SW480 (cell line): ENCODE measurements at places on chromosomes 6 and 20.

DNA sequence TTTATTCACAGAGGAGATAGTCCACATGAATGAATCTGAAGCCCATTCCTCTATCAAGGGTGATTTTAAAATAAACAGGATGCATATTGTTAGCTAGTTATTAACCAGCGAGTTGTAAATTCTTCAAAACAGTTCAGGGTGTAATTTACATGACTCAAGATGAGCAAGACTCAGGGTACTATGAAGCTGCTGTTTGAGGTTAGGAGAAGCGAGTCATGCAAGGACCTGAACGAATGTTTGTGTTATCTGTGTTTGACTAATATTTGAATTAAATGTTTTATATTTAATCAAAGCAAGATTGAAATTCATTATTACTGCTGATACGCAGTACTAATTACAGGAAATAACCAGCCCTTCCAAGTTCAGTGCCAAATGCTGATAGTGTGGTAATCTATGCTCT is 191.1 kb downstream of the SAMD5 start:
- DNase-seq, result no peak

- DNase-seq, result no peak
These were observed 1.3 kb downstream of the RGL2 start for GRCh38 chr6:33297406-33297955.

GRCh38 chr6:137223370-137224131 is 4.4 kb upstream of the IFNGR1 start:
- no peak for DNase-seq

DNA sequence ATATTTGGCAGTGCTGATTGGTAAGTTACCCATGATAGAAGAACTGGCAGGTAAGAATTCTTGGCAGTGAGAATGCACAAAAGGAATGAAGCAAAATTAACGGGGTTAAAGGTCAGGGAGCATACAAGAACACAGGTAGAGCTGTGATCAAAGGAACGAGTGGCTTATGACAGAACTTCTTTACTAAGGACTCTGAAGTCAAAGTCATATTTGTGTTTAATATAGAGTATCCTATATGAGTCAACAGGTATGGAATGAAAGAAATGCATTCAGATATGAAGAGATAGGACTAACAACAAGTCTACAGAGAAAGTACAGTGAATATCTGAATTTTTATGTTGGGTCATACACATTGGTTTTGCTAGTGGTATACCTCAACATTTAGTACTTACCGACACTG is 209.0 kb upstream of the CITED2 start:
- DNase-seq, result peak; percentile 71

DNA sequence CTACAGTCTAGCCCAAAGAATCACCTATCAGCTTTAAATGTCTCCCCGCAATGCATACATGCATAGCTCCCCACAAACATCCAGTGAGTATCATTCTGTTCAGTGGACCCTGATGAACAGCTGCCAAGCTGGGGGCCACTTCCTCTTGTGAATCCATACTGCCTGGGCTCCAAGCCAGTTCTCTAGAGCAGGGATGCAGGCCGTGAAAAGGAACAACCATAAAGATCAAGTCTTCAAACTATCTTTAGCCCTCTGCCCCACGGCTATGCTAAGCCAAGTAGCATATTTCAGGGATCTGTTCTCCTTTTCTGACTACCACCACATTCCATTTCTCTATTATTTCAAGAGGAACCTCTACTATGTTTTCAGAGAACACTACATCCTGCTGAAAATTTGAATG is 191.7 kb upstream of the BTBD3 start:
- no peak for DNase-seq

DNA sequence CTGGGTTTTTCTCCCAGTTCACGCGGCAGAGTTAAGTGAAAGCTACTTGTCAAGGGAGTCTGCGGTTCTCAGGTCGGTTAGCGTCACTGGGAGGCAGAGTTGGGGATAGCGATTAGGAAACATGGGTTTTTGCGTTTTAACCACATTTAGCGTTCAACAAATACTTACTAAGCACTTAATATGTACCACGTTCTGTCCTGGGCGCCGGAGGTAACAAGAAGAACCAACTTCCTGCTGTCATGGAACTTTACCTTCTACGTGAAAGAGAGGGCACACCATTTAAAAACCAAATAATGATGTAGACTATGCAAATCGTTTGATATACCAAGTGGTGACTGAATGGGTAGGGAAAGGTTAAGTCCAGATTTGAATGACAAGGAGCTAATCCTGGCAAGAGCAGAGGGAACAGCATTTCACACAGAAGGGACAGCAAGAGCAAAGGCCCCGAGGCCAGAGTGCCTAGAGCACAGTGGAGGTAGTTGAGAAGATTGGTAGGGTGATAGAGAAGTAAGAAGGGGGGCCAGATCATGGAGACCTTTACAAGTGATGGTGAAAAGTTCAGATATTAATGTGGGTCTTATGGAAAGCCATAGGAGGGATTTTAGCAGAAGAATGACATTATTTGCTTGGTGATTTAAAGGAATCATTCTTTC is 744 bp downstream of the RIOK1 start:
- DNase-seq, result no peak
